ENCODE measurements at places on chromosomes 7 and 10. TPM values are rescaled to one million over a fixed set of nuclear protein-coding genes. Genes with fewer than 3 reads are reported as not detected.

GNGT1 gene
- total RNA-seq = not detected

DNA sequence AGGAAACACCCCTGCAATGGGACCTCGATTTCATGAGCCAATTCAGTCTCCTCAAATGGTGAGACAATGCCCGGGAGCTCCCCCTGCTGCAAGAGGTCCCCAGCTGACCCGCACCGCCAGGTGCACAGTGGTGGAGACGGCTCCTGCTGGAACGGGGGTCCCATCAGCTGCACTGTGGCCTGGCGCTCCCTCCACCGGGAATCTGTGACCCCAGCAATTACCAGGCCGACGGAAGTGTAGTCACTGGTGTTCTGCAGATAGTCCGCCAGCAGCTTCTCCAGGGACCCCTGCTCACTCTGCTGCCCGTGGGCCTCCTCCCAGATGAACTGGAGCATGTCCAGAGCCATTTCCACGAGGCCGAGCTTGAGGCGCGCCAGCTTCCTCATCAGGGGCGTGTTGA is 64.9 kb upstream of the NKX6-2 start:
- ATAC-seq = no peak

GFRA1 gene
- 62.5 TPM for total RNA-seq

LAMB4 gene
- total RNA-seq = 0.82 TPM

PYROXD2 gene
- 6.9 TPM for total RNA-seq

SERPINE1 gene
- 11.0 TPM for total RNA-seq

GRCh38 chr10:124366343-124366742 is 52.4 kb downstream of the OAT start:
- ATAC-seq = no peak

DNA sequence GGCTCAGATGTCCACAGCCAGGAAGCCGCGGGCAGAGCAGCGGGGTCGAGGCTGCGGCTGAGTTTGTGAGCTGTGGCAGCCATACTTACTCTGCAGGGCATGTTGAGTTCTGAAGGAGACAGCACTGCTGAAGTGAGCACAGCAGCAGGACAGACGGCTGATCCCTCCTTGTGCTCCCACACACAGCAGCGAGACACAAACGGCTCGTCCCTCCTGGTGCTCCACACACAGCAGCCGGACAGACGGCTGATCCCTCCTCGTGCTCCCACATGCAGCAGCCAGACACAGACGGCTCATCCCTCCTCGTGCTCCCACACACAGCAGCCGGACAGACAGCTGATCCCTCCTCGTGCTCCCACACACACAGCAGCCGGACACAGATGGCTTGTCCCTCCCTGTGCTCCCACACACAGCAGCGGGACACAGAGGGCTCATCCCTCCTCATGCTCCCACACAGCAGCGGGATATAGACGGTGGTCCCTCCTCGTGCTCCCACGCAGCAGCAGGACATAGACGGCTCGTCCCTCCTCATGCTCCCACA is 305.1 kb downstream of the PTPRN2 start:
- no peak for ATAC-seq

HECW1 gene
- total RNA-seq = not detected

- ATAC-seq = peak; percentile 77
These were observed 29.7 kb downstream of the STN1 start for GRCh38 chr10:103888113-103888841.

- no peak for ATAC-seq
These were observed 1.5 kb downstream of the GRM3 start for GRCh38 chr7:86645225-86645608.

DNA sequence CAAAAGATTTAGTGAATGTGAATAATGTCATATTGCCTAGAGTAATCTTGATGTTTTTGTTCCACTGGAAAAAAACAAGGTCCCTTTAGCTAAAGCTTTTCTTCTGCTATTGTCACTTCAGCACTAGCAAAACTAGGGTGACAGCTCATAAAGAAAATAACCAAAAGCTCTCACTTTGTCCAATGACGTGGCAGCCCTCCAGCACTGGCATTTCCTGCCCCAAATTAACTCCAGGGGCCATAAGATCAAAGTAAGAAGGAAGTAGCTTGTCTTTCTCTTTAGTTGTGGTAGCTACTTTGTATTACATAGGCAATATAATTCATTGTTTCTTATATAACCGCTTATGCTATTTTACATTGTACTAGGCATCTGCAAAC is 47.3 kb downstream of the LRRN3 start:
- no peak for ATAC-seq

DNA sequence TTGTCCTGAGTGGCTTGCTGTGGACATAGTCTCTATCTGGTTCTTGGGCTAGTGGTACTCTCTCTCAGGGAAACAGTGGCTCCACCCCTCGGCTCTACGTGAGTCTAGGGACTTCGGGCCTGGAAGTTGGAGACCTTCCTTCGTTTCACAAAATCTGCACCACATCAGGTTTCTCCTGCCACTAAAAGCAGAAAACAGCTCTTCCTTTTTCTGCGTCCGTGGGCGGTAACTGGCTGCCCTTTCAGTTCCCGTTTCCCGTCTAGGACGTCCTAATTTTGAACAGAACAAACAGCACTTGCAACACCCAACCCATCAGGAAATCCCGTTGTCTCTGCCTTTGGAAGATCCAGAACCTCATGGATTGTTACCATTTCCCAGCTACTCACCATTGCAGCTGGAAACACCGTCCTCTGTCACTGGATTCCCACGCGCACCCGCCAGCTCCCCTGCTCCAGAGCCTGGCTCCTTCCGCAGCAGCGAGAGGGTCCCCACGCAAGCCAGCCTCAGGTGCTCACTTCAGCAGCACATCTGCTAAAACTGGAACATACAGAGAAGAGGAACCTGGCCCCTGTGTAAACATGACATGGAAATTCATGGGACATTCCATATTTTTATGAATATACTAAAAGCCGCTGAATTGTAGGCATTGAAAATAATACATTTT is 311.4 kb upstream of the AKR1E2 start:
- peak; percentile 82 for ATAC-seq

CNNM1 gene
- total RNA-seq = 1.9 TPM

- no peak for ATAC-seq
These were observed 197.2 kb downstream of the CRPPA start for GRCh38 chr7:16223963-16224707.

DNA sequence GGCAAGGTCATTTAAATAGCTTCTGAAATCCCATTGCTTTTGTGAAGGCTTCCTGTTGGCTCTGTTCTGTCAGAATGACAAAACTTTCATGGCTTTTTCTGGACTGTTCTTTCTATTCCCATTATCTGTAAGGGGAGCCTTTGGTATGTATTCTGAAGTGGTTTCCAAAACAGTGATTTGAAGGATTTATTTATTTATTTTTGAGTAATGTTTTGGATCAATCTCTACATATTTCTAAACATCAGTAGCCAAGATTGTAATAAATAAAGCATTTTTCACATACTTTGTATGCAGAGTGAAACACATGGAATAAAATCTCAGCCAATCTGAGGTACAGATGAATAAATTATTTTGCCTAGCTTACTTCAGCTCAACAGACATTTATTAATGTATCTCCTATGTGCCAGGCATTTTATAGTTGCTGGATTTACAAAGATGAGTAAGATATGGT is 121.1 kb downstream of the BBS9 start:
- ATAC-seq = peak; percentile 22

- no peak for ATAC-seq
These were observed 43.0 kb downstream of the ADCY1 start for GRCh38 chr7:45617166-45617565.

PDK4 gene
- total RNA-seq = 208 TPM

GARIN1A gene
- 1.4 TPM for total RNA-seq

- ATAC-seq = no peak
These were observed 5.3 kb downstream of the NEUROG3 start for GRCh38 chr10:69567920-69568319.

DNA sequence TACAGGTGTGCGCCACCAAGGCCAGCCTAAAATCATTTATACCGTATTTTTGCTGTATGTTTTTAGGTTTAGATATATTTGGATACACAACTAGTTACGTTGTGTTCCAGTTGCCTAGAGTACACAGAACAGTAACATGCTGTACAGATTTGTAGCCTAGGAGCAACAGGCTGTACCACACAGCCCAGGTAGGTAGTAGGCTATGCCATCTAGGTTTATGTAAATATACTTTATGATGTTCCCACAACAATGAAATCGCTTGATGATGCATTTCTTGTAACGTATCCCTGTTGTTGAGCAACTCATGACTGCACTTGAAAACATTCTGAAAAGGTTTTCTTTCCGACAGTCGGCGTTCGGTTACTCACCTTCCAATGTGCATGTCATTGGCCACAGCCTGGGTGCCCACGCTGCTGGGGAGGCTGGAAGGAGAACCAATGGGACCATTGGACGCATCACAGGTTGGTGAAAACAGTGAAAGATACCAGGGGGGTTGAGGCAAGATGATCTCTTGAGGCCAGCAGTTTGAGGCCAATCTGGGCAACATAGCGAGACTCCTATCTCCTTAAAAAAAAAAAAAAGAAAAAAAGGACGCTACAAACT is 7.7 kb downstream of the PNLIP start:
- ATAC-seq = no peak

- no peak for ATAC-seq
These were observed 24.0 kb downstream of the CCSER2 start for GRCh38 chr10:84352251-84352842.

DNA sequence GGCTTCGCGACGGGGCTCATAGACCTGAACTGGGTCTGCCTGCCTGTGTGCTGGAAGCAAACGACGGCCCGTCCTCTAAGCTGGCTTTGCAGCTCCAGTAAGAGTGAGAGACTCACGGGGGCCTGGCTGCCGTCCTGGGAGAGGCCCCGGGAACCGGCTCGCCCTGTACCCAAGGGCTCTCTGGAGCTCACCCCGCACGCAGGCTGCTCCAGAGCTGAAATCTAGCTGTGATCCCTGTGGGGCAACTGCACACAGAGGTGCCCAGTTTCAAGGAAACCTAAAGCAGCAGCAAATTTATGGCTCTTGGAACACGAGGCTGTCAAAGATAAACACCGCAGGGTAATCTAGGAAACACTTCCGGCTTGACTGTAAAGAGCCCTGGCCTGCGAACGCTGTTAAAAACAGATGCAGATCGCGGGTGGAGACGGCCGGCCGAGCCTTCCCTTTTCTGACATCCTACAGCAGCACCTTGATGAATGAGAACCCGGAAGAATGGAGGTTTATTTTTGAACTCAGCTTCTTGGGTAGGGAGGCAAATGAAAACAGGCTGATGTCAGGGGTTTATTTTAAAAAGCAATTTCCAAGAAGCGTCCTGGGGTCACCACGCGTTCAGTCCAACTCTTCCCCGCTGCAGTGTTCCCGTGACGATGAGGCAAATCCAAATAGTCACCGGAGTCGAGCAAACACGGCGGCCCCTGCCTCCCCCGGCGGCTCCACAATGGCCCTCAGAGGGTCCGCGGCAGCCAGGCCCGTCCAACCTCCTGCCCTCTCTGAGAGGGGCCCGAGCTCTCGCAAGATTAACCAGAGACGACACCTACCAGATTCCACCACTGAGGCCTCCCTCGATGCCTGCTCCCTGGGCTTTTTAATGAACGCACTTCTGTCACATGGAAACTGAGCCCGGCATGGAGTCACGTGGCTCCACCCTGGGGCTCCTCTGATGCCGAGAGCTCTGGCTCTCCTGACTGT is 29.6 kb downstream of the AMZ1 start:
- ATAC-seq = peak; percentile 46

DNA sequence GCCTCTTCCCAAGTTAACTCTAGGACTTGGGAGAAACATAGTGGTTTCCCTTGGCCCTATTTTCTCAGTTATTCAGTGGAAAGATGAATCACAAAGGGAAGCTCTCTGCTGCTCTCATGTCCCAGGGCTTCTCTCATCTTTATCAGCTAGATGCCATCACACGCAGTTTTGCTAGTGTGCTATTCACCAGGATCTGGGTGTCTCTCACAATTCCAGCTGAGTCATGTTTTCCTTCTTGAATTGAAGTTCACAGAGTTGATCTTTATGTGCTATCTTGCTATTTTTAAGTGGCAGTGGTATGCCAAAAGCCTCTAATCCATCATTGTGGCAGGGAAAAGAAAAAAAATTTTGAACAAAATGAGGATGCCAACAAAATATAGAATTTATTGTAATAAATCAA is 101.3 kb downstream of the TWIST1 start:
- ATAC-seq = no peak

GRCh38 chr10:69223028-69223342 is 2.9 kb downstream of the HKDC1 start:
- ATAC-seq = no peak

DNA sequence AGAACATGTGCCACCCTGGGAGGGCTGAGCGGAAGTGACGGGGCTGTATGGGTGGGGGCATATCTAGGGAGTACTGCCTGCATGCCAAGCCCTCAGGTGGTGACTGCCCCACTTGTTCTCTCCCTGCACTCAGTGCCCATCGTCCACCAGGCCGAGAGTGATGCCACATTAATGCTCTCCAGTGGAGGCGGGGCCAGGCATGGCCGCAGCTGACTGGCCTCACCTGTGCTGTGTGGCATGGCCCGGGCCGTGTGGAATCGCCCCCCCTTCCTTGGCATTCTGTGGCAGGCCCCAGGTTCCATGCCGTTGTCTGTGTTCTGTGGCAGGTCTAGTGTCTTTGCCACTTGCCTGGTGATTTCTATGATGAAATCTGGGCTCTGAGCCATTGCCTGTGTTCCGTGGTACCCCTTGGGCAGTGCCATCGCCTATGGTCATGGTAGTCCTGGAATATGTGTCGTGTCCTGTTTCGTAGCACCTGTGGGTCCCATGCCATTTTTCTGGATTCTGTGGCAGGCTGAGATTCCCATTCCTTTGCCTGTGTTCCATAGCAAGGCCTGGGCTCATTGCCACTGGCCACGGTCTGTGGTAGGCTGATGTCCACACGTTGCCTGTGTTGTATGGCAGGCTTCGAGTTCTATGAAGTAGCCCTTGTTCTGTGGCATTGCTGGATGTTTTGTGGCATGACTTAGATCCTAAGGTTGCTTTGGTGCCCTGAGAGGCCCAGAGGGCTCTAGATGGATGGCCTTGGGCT is 8.9 kb downstream of the FLNC start:
- ATAC-seq = no peak

GRCh38 chr7:113120647-113121046 is 2.3 kb upstream of the SMIM30 start:
- ATAC-seq = no peak

DNA sequence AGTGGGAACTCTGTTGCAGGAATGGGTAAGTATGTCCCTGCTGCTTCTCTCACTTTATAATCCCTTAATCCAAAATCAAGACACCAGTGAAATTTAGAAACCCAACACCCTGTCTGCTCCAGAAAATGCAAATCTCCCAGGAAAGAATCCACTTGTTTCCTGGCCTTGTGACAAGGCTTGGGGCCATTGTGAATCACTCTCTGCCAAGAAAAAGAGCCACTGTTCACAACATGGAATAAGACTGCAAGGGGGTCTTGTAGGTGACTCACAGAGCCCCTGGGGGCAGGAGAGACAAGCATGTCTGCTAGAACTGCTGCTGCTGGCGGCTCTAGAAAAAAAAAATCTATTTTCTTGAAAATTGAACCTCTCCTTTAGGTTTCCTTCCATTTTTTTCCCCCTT is 191.2 kb downstream of the SORCS1 start:
- ATAC-seq = no peak

ZP3 gene
- total RNA-seq = 0.35 TPM

- ATAC-seq = no peak
These were observed 28.9 kb downstream of the PON1 start for GRCh38 chr7:95295397-95295796.

WIPF3 gene
- total RNA-seq = 3.7 TPM

- ATAC-seq = no peak
These were observed 305.7 kb downstream of the FZD1 start for GRCh38 chr7:91569728-91570457.
